ENCODE measurements at places on chromosomes 5 and 9.

DNA sequence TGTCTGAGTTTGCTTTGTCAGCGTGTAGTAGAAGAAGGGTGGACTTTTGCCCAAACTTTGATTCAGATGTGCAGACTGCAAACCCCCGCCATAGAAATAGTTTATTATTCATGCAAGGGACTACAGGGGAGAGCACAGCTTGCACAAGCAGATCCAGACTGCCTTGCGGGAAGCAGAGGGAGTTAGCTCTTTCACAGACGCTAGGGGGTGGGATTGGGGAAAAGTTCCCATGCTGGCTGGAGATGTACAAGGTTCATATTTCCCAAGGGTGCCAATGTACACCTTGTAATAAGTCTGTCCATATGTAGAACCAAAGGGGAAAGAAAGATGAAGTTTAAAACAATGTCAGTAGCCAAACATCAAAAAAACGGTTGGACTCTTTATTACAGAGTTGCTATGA lies 749.7 kb upstream of the COX7C start:
- no peak for DNase-seq

GRCh38 chr5:153571162-153571561 lies 80.7 kb downstream of the GRIA1 start:
- no peak for DNase-seq

DNA sequence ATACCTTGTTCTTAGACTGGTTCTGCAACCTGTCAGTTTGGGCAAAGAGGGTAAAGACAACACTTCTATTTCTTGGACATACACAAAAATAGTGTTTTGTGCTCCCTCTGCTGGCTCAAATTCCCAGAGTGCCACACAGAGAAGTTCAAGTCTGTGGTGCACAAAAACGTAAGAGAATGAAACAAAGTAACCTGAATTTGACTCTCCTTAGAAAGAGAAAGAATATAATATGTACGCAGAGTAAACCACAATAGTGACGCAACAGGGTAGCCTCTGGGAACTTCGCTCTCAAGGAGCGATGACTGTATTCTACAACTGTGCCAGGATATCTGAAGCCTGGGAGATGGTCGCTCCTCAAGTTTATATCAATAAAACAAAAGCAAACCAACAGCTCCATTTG lies 18.5 kb downstream of the DDX31 start:
- DNase-seq = no peak

DNA sequence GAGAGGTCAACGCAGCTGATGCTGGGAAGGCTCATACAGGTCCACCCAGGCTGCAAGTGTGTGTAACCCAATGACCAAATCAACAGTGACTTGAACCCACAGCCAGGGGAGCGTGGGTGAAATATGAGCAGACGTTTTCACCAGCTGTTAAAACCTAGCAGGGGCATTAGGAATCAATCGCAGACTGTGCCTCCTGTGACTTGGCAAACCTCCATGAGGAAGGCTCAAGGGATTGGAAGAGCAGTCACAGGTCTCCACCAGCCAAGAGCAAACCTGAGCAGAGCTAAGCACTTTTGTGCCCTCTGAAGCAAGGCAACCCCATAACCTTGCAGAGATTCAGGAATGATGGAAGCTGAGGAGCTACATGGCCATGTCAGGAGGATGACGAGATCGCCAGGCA lies 25.5 kb downstream of the INSYN2B start:
- no peak for DNase-seq

GRCh38 chr5:69295088-69295754 lies 37.4 kb downstream of the CCDC125 start:
- DNase-seq = no peak

GRCh38 chr5:177509991-177510566 lies 453 bp upstream of the DOK3 start:
- no peak for DNase-seq

- DNase-seq = no peak
Observed at GRCh38 chr5:108271127-108271526, 110.8 kb downstream of the FBXL17 start.

DNA sequence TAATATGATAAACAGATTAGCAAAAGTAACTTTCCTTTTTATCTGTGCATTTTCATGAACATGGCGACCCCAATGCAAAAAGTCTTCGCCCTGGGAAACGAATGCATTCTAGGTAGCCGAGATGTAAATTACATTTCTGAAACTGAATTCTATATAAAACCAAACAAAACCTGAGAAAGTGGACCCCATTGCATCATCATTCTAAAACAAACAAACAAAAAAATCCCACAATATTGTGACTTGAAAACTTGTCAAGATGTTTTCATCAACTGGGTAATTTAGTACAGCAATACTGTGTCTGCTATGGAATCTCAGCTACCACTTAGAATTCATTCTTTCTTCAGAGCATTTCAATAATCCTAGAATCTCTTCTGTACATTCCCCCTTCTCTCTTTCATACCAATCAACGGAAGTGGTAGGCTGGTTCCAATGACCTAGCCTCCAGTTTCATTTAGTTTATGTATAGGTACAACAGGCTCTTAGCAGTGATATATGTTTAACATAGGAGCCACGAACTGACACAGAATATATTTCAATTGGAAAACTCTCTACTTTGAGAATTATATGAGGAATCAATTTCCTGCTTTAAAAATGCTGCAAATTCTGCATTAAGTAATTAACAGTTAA lies 85.6 kb downstream of the FBXW11 start:
- no peak for DNase-seq

Measured in GM19239 (cell line).